Activated CD4-positive, CD25-positive, alpha-beta regulatory T cell (primary cell): ENCODE measurements at places on chromosomes 1 and 21.

- no peak for DNase-seq
These were observed 19.0 kb downstream of the ESPN start for GRCh38 chr1:6443339-6444115.

- DNase-seq = no peak
These were observed 39.0 kb upstream of the GRIK3 start for GRCh38 chr1:37073152-37073853.

GRCh38 chr1:179144626-179145025 is 62.8 kb downstream of the TOR3A start:
- DNase-seq = no peak

- no peak for DNase-seq
These were observed 49.2 kb downstream of the MRPL39 start for GRCh38 chr21:25558123-25558522.

DNA sequence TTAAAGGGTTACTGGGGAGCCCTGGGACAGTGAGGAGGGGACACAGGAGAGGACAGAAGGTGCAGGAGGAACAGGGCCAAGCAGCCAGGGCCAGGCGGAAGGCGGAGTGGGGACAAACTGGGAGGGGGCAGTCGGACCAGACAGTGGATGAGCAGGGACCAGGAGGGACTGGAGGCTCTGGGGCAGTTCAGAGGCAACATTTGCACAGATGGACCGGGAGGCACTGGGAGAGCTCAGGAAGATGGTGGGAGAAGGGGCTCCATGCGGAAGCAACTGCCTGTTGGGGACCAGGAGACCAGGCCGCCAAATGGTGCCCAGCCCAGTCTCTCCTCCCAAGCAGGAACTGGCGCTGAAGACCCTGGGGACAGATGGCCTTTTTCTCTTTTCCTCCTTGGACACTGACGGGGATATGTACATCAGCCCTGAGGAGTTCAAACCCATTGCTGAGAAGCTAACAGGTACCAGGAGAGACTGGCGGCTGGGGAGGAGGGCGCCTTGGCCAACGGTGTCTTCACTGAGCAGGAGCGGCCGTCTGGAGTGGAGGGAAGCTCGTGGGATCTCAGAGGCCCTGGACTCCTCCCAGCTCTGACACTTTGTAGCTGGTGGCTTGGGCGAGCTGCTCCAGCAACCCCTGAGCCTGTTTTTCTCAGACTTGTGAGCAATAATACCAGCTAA is 847 bp downstream of the SELENON start:
- DNase-seq = no peak

DNA sequence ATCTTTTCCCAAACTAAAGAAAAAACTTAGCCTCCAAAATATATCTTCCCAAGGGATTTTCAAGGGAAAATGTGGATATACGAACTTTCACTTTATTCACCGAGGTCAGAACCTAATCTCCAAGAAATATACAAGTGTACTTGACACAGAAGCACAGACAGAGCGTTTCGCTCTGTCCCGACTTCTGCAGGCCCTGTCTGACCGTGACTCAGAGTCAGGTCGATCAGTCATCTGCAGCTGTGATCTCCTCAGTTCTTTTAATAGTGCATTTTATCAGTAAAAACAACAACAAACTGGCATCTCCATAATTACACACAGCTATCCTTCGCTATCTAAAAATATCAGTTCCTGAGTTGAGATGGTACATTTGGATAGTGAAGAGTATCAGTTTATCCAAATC is 226.6 kb downstream of the TM2D1 start:
- DNase-seq = no peak

DNA sequence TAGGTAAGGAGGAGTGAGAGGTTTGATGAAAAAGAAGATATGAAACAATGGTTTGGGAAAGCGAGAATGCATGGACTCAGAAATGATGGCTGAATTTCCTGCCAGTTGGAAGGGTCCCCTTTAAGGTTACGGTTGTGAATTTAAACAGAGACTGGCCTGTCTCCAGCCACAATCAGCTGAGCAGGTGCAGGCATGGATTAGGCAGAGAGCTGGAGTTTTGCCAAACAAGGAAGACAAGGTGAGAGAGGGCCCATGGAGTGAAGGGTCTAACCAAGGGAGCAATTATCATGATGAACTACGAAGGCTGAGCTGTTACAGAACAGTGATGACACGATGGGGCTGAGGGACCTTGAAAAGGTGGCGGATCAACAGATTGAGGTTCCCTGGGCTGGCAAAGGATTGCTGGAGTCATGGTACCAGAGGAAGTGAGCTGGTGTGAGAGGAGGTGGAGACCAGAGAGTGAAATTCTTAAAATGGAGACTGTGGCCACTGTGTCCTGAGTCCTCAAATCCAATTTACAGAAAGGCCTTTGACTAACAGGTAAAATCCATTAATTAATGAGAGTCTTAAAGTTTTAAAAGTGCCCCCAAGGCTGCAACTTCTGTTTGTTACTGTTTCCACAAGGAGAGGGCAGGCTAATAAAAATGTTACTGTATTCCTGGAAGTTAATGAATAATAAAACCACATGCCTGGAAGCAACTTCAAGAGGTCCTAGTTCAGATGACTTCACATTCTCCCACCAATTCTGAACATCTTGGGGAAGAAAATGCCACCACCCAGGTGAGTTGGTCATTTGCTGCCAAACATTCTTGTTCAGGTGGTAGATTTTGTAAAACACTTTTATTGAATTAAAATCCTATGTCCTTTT is 41.5 kb downstream of the LHX9 start:
- DNase-seq = no peak

DNA sequence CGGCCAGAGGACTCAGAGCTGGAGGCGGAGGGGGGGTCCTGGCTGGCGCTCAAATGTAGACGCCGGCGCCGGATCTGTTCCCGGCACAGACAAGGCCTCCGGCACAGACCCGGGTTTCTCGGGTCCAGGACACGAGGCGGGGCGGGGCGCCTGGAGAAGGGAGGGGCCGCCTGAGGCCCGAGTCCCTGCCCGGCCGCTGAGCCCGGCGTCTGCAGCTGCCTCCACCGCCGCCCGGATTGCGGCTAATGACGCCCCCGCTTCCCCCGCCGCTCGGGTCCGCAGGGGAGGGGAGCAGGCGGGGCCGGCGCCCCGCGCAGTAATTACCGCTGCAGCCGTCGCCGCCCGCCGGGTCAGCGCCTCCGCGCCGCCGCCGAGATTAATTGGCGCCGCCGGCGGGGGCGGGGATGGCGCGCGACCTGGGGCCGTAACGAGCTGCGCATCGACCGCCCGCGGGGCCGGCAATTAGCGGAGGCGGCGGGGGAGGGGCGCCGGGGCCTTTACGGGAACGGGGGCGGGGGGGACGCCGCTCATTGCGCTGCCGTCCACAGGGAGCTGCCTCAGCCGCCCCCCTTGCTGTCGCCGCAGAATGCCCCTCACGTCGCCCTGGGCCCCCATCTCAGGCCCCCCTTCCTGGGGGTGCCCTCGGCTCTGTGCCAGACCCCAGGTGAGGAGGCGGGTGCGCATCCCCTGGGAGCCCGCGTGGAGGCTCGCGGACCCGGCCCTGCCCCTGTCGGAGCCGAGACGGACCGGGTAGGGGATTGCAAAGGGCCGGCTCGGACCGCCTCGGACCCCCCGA is 17.3 kb downstream of the NOC2L start:
- no peak for DNase-seq

- DNase-seq = no peak
These were observed 657 bp upstream of the HNRNPU start for GRCh38 chr1:244865028-244865371.

DNA sequence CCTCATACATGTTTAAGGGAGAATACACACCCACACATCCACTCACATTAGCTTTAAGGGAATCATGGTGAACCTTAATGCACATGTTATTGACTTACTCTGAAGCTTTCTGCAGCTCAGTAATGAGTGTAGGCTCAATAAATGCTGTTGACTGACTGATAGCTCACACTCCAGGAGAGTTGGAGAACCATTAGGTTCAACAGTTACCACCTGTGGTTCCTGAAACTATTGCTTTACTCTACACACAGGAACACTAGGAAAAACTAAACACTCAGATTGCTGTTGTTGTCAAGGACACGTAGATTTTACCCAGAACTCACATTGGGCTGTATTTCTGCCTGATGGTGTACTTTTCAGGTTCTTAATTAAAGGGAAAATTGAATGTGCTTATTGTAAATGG is 37.3 kb downstream of the ZC3H11B start:
- no peak for DNase-seq
